ENCODE measurements at places on chromosomes 6 and 20.

DNA sequence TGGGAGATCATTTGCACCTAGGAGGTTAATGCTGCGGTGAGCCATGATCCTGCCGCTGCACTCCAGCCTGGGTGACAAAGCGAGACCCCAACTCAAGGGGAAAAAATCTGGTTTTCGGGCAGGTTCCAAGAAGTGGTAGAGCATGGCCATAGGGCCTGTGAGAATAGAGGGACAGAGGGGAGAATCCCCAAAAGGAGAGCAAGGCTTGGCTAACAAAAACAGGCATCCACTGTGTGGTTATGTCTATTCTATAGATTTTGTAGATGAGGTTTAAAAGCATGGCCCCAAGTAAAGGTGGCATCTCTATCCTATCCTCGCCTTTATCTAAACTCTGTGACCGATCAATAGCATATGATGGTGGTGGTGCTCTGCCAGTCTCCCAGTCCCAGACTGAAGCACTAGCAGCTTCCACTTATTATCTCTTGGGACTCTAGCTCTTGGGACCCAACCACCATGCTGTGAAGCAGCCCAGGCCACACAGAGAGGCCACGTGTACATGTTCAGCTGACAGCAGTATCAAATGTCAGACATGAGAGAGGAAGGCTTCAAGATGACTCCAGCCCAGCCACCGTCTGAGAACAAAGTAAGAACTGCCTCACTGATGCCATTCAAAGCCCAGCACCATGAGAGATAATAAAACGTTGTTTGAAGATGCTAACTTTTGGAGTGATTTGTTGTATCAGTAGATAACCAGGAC, 27.7 kb downstream of the EIF2S2 start:
- DNase-seq = no peak

DNA sequence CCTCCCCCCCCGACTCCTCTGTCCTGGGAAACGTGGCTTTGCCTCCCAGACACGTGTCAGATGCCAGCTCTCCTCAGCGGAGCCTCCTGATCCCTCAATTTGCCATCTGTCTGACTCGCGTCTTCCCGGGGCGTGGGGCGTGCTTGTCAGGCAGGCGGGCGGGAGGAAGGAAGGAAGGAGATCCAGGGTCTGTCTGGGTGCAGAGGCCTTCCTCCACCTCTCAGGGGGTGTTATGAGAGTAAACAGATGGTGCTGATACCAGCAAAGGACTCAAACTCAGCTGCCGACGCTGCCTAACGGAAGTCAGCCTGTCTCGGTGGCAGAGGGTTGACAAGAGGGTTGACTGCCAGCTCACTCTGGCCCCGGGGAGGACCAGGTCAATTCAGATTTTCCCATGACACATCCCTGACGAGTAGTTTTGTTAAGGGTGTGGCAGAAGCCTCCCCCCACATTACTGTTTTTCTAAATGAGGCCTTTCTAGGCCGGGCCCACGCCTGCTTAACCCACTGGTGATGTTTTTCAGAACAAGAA, 17.0 kb downstream of the UQCC2 start:
- DNase-seq = no peak

- no peak for DNase-seq
These were observed 61.7 kb downstream of the GTF2H5 start for GRCh38 chr6:158229823-158230222.

- no peak for DNase-seq
These were observed 69.2 kb upstream of the E2F3 start for GRCh38 chr6:20332441-20333006.

GRCh38 chr20:32775336-32775991, 13.3 kb downstream of the DNMT3B start:
- no peak for DNase-seq

GRCh38 chr6:12110523-12111362, 98.6 kb downstream of the HIVEP1 start:
- DNase-seq = no peak

DNA sequence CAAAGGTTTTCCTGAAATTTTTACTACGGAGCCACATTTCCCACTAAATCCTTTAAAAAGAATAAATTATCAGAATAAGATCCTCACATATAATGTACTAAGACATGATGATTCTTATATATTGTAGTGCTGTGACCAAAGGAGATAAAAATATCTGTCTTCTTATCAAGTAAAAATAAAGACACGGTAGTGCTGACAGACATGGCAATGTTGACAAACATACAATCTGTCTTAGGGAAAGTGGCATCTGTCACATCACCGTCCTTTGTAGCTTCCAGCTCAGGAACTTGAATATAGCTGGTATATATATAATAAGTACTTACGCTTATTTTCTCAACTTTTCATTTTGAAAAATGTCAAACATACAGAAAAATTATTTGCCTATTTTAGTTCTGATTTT, 66.8 kb downstream of the NUDT3 start:
- no peak for DNase-seq

DNA sequence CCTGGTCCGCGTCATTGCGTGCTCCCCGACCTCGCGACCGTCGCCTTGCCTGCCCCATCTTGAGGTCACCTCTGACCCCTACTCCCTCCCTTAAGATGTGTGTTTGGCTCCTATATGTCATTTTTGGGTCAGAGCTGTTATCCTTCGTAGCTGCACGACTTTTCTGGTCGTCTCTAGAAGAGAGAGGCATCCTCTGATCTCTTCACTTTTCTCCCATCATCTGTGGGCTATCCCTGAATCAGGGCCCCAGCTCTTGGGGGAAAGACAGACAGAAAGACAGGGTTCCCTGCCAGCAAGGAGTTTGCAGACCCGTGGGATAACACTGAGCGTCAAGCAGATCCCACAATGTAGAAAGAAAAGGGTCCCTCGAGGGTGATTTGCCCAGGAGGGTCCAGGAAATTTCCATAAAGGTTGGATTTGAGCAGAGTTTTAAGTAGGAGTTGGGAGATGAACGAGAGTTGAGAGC, 555 bp downstream of the FAM120B start:
- no peak for DNase-seq

DNA sequence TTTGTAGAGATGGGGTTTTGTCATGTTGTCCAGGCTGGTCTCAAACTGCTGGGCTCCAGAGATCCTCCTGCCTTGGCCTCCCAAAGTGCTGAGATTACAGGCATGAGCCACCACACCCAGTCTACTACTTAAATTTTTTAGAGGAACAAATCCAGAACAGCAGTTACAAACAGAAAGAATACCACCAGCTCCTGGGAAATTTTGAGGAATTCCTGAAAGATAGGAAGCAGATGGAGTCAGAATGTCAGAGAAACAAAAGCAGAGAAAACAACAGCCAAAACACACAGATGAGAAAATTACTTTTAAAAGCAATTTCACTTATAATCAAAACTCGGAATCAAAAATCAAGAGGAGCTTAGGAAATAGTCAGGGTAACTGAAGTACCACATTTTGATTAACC, 543.3 kb upstream of the MARCKS start:
- DNase-seq = no peak

DNA sequence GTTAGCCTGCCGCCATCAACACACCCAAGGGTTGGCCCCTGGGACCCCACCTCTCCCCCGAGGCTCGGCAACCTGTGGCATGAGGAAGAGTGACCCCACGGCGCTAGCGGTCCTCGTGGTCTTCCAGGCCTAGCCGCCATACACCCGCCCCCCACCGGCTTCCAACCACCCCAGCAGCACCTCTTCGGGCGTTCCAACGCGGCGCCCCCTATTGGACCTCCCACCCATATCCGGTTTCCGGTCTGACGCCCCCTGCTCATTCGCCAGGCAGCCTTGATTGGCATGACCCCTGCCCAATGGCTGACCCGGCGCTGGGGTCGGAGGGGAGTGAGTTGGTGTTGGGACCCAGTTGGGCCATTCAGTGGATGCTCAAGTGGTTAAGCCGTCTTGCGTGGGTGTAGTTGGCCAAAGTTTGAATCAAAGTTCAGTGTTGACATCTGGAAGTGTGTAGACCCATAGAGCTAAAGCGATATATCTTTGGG, at the start of gene GNAS-AS1:
TSS of gene GNAS-AS1 (minus strand) at position 210 of the 482 bp plus-strand sequence.
- peak; percentile 2 for DNase-seq

- DNase-seq = no peak
These were observed 16.4 kb upstream of the FNDC1 start for GRCh38 chr6:159152782-159153181.

DNA sequence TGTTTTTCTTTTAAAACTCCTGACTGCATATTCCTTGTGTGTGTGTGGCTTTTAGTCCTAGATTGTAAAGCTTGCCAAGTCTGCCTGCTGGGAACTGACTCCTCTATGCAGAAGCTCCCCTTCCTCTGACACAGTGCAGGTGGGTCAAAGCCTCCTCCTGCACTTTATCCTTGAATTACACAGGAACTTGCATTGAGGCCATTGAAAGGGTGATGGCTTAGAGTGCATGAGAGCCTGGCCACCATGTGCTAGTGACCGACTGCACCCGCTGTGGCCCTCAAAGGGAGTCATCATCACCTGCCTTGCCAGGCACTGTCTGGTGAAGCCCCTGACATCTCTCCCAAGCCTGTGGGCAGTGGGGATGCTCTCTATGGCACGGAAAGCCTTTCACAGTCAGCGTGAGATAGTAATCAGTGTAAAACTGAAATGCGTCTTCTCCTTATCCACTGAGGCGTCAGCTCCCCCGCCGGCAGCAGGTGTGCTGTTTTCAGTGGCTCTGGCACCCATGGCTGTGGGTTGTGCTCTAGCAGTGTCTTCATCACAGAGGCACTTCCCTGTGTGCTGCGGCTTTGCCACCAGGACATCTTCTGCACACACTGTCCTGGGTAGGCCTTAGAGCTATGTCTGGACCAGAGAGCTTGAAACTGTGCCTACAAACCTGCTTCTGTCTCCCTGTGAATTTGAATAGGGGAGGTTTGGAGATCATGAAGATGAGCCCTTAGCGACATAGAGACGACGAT, 87.9 kb downstream of the THBS2 start:
- no peak for DNase-seq

GRCh38 chr6:68572525-68572924, 62.6 kb upstream of the ADGRB3 start:
- peak; percentile 55 for DNase-seq

GRCh38 chr6:118284736-118285360, 263.2 kb upstream of the PLN start:
- no peak for DNase-seq

DNA sequence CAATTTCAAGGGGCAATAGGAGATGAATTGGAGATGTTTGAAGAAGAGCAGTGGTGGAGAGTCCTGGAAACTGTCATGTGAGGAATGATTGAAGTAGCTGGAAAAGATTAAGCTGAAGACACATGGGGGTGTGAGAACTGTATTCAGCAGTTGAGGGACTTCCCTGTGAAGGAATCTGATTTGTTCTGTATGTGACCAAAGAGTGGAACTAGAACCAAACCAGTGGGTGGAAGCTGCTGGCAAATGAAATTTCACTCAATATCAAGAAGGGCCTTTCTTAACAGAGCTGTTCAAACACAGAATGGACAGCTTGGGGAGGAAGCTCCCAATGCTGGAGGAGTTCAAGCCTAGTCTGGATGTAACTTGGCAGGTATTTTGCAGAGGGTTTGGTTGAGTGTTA, 21.3 kb downstream of the SEC23B start:
- no peak for DNase-seq

DNA sequence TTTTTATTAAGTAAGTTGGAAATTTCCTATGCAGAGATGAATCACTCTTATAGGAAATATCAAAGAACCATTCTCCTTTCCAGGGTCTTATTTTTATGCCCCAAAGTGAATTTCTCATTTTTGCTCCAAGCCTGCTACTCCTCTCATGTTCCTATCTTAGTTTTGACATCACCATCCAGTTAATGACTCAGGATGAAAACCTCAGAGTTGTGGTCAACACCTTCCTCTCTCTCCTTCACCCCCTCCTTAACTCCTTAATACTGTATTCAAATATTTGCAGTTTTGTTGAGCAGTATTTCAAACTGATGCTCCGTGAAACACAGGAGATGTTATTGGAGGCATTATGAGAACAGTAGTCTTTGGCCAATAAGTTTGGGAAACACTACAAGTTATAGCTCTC, 64.1 kb downstream of the NRN1 start:
- no peak for DNase-seq

GRCh38 chr20:59571151-59571550, 33.2 kb upstream of the PHACTR3 start:
- no peak for DNase-seq

GRCh38 chr6:140592877-140593276, 1218.4 kb upstream of the CITED2 start:
- DNase-seq = no peak

- no peak for DNase-seq
These were observed 142.1 kb upstream of the SULF2 start for GRCh38 chr20:47927385-47927851.

- no peak for DNase-seq
These were observed 42.8 kb upstream of the FAM50B start for GRCh38 chr6:3806169-3806922.

DNA sequence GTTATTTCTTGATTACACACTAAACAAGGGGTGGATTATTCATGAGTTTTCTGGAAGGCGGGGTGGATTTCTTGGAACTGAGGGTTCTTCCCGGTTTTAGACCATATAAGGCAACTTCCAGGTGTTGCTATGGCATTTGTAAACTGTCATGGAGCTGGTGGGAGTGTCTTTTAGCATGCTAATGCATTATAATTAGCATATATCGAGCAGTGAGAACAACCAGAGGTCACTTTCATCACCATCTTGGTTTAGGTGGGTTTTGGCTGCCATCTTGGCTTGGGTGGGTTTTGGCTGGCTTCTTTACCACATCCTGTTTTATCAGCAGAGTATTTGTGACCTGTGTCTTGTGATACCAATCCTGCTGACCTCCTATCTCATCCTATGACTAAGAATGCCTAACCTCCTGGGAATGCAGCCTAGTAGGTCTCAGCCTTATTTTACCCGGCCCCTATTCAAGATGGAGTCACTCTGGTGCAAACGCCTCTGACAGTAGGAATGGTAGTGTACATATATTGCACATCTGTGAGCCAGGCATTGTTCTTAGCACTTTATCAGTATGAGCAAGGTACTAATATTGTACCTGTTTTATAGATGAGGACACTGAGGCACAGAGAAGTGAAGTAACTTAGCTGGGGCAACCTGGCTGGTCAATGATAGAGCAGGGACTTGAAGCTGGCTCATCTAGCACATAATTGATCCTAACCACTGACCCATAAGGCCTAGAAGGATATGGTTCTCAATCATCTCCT, 203.7 kb downstream of the NFATC2 start:
- DNase-seq = no peak

DNA sequence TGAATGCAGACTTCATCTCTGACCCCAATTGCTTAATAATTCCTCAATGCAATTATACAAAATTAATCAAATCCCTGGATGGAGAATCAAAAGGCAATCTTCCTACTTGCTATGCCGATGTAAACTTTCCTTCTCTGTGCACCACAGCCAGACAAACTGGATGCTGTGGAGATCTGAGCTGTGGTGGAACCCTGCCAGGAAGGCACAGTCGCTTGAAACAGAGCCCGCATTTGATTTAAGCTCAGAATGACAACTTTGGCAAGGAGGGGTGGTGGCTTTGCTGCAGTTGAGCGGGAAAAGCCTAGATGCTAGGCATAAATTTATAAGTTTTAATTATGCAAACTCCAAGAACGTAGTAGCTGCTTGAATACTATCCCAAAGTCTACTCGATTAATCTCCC, 190.8 kb downstream of the MTFR2 start:
- no peak for DNase-seq
